ENCODE measurements at places on chromosomes 6 and 20.

GRCh38 chr20:17505636-17506517 is 25.3 kb downstream of the BFSP1 start:
- DNase-seq: peak; percentile 63

DNA sequence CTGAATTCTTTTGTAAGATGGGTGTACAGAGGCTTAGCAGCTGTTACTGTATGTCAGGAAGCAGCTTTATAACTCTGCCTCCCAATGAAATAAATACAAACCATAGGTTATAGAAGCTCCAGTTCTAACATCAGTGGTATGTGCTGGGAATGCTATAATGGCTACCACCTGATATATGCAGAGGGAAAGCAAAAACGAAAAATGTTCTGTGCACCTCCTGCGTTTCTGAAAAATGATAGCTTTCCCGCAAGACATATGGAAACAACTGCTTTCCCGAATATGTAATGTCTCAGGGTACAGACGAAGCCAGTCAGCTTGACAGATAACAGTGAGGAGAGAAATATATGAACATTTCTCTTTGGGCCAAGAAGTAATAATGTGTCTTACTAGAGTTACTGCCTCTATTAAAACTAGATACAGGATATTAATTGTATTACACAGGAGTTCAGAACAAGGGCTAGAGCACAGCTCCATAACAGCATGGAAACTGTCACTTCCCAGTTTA is 517.0 kb upstream of the NRSN1 start:
- no peak for DNase-seq

DNA sequence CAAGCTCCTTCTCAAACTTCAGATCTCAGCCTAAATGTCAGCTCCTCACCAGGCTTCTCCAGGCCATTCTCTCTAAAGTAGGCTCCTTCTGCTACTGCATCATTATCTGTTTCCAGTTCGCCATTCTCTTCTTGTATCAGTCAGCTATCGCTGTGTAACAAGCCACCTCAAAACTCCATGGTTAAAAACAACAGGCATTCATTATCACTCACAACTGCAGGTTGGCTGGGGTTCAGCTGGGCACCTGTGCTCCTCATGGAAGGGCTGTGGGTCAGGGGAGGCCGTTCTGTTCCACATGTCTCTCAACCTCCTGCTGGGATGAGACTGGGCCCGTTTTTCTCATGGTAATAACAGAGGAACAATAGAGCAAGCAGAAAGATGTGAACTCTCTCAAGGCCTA is 28.7 kb downstream of the PRND start:
- DNase-seq: no peak

GRCh38 chr6:128532136-128532535 is 11.7 kb upstream of the PTPRK start:
- no peak for DNase-seq

GRCh38 chr6:49646130-49646824 is 9.6 kb upstream of the RHAG start:
- DNase-seq: peak; percentile 98

DNA sequence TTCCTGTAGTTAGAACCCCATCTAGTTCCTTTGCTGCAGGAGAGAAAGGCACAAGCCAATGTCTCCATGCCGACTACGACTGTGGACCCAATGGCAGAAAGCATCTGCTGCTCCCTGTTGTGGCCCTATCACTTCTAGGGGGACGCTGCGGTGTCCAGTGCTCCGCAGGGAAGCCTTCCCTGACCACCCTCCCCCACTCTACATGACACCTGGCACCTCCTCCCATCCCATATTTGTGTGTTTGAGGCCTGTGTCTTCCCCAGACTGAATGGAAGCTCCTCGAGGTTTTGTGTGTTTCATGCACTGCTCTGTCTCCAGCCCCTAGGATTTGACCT is 159.5 kb downstream of the DTNBP1 start:
- no peak for DNase-seq

DNA sequence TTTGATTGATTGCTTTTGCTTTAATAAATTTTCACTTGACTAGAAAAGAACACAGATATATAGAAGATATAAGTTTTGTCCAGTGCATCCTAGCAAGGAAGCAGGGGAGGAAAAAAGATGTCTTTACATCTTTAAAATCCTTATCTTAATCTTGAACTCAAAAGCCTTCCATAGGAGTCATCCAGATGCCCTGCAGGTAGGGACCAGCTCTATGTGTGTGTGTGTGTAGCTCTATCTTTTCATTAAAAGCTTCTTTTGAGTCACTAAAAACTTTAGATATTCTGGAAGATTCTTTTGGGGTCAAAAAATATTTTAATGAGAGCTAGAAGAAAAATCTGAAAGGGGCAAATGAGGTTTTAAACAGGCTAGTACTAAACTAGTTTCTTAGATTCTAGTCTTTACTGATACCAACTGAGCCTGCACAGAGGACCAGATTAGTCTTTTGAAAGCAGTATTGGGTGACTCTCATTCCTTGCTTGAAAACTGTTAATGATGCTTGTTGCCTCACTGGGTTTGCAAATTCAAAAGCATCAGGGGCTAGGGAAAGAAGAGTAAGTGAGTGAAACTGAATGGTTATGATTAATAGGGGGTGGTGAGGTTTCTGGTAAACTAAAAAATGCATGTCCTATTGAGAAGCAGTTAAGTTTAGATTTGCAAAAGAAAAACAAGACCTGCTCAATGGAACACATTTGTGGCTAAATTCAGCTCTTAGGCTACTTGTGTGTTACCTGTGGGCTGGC is 40.6 kb upstream of the JAG1 start:
- no peak for DNase-seq

- DNase-seq: no peak
Observed at GRCh38 chr6:84854811-84855400, 90.5 kb upstream of the TBX18 start.

- no peak for DNase-seq
Observed at GRCh38 chr6:107730106-107730505, 94.0 kb downstream of the SCML4 start.

- DNase-seq: no peak
Observed at GRCh38 chr6:75498862-75499261, 5.3 kb upstream of the FILIP1 start.

DNA sequence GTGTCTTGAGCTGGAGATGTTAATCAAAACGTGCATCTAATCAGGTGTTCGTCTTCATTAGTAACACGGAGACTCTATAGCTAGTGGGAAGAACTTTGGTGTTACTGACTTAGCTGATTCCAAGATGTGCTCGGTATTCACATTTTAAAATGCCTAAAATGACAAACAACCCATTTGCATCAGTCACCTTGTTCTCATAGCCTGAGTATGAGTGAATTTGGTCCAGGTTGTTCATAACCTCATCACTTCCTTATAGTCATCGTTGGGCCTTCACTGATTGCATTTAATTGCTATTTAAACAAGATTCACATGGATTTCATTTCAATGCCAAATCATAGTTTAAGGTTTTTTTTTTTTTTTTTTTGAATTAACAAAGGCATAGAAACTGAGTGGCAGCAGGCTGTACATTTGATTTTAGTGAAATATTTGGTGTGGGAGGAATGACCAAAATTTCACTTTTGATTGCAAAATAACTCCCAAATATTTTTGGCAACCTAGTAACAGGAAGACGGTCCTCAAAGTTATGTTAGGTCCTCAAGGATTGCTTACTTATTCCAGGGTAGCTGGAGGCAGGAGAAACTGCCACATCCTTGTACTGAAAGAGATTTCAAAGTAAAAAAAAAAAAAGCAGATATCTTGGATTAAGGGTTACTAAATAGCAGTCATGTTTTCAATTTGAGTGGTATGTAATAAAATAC is 104.7 kb downstream of the JARID2 start:
- DNase-seq: no peak

All from hematopoietic multipotent progenitor cell treated with erythropoietin and hydrocortisone succinate and interleukin-3 and kit ligand, for 6 days (in vitro differentiated cells).